Left colon (tissue), 2 donors: ENCODE measurements at places on chromosomes 6 and 20. TPM values are rescaled to one million over a fixed set of nuclear protein-coding genes. Genes with fewer than 3 reads are reported as not detected.

- DNase-seq: peak; percentile 53
Measured at GRCh38 chr6:26571592-26572296, 25.0 kb upstream of the ABT1 start.

DNA sequence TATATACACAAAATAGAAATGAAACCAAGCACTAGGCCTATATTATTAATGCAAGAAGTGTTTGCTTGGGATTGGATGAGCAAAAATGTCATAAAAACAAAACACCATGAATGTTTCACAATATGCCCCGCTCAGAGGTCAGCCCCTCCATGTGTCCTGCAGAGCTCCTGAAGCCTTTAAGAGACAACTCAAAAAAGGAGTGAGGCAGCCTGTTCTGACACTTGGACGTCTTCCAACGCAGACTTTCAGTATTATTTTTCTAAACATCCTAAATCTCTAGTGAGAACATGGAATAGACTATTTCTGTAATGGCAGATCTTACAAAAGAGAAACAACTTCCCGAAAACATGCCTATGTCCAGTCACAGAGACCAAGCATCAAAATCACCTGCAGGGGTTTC is 322.6 kb downstream of the PRKN start:
- no peak for DNase-seq

GRCh38 chr6:57021086-57021720 is 25.3 kb upstream of the KIAA1586 start:
- DNase-seq: no peak

GRCh38 chr20:257419-257818 is at the start of gene DEFB132:
Gene DEFB132, plus strand, starts transcription at chr20:257724. Its CDS starts 55 bp downstream, at chr20:257779.
- no peak for DNase-seq

- DNase-seq: no peak
Measured at GRCh38 chr6:49454787-49455709, 8.0 kb downstream of the MMUT start.

GRCh38 chr6:52535711-52536423 is 41.0 kb downstream of the TRAM2 start:
- no peak for DNase-seq

DNA sequence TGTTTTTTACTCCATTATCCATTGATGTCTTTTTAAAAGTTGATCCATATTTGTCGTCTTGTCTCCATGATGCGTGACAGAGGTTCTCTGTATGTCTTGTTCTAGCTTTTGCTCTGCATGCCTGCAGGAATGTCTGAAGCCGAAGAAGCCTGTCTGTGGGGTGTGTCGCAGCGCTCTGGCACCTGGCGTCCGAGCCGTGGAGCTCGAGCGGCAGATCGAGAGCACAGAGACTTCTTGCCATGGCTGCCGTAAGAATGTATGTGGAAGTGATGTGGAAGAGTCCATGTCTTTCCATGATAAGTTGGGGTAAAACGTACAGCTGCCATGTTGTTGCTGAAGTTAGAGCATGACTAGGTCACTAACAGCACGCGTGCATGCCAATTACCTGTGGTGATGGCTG is 5.3 kb downstream of the RNF114 start:
- DNase-seq: no peak

- no peak for DNase-seq
Measured at GRCh38 chr6:69378326-69378725, 418.5 kb downstream of the LMBRD1 start.

- no peak for DNase-seq
Measured at GRCh38 chr6:119119989-119120388, 41.5 kb upstream of the FAM184A start.

- DNase-seq: no peak
Measured at GRCh38 chr20:32496811-32497533, 88.2 kb downstream of the NOL4L start.

DNA sequence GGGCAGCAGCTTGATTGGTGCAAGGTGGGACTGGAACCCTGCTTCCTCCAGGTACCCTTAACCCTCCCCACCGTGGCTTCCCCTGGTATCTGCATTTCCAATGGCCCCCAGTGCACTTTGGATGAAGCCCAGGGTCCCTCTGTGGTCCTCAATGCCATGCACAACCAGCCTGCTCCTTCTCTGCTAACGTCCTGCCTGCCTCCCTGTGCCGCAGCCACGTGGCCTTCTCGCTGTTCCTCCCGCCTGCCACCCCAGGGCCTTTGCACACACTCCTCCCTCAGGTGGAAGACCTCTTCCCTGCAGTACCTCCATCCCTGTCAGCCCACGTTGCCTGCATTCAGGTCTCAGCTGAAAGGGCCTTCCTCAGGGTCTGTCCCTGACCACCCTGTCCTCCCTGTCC is 101.6 kb downstream of the BMP7 start:
- no peak for DNase-seq

DNA sequence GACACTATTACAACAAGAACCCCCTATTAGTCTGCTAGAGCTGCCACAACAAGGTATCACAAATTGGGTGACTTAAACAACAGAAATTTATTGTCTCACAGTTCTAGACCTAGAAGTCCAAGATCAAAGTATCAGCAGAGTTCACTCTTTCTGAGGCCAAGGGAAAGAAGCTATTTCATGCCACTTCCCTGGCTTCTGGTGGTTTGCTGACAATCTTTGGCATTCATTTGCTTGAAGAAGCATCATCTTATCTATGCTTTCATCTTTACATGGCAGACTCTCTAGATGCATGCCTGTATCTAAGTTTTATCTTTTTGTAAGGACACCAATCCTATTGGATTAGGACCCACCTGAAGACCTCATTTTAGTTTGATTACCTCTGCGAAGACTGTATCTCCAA is 296.8 kb upstream of the MARCKS start:
- DNase-seq: no peak

DNA sequence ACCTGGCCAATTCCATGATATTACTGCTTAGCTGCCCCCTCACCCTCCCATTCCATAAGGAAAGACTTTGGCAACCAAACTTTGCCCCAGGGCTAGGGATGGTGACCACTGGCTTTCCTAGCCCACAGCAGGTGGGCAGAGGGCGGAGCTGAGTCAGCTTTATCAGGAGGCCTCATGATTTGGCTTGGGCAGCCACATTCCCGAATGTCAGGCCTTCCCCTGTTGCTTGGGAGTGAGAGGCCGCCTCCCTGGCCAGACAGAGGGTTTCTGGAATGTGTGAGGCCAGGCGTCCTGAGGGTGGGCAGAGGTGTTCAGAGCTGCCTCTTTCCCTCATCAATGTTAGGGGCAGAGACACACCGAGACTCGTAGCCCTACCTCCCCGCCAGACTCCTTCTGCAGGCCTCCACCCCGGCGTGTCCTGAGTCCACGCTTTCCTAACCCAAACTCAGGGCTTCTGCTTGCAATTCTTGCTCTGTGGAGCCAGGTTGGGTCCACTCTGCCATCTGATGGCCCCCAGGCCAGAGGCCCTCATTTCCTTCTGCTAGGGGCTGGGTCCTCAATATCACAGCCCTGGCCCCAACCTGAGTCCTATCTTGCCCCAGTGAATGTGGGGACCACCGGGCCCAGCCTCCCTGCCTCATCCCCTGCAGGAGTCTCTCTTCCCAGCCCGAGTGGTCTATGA is 19.3 kb downstream of the UQCC2 start:
- DNase-seq: no peak

DNA sequence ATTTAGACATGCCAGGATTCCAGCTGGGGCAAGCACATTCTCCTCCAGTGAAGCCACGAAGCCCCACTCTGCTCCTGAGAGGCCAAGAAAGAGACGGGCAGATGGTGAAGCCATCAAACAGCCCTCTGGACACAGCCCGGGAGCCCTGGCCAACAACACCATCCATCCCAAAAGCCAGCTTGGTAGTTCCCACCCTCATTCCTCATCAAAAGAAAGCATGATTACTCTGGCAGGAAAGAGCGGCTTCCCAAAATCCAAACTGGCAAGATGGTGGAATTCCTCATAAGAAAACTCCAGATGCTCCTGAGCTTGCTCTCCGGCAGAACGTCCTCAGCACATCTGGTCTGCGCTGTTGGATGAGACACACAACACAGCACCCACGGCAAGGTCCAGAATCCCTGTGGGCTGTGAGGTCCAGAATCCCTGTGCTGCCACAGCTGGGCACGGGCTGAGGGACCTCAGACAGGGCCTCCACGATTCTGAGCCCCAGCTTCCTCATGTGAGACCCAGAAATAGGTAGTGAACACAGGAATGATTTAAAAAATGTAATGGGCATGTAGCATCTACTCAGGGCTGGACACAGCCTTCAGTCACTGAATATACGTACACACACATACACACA is 52.6 kb downstream of the THBS2 start:
- no peak for DNase-seq

- peak; percentile 90 for DNase-seq
Measured at GRCh38 chr20:63973636-63974401, 4.1 kb upstream of the ZNF512B start.

ACSS1 gene
- total RNA-seq: 43.6 TPM

ZFP57 gene
- not detected for total RNA-seq

RIPK1 gene
- 35.0 TPM for total RNA-seq

TRAPPC3L gene
- total RNA-seq: not detected

JPH2 gene
- 12.9 TPM for total RNA-seq

FAM83C gene
- total RNA-seq: not detected

METTL24 gene
- total RNA-seq: 4.3 TPM
